ENCODE measurements at places on chromosomes 4 and X.

DNA sequence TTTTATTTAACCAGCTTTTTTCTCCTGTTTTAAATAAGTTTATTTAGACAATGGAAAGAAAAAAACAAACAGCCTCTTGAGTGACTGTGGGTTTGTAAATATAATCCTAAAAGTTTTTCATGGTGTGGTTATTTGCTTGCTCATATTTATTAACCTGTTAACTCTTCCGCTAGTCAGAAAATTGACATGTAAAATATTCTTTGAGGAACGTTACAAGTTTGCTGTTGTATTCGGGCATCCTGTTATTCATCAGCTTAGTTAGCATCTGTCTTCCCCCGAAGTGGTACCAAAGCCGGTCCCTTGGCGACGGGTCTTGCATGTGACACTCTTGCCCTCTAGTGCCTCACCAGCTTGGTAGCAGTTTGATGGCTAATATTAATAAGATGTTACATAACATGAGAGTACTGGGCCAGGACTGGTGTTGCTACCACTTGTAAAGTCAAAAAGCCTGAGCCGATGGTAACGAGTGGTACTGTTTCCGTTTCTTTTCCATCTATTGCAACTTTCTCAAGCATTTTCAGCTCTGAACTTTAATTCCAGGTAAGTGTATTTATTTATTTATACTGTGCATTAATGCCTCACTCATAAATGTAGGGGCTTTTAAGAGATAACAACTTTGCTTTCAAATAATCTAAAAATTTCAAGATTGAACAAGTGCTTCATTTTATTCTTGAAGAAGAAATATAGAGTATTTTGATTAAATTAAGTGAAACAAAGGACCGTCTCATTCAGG lies at the start of gene NDST3:
Gene NDST3 (plus strand): TSS at position 434 of the 733 bp plus-strand sequence. CDS start 19,425 bp downstream, outside the sequence.
- DNase-seq, result no peak

DNA sequence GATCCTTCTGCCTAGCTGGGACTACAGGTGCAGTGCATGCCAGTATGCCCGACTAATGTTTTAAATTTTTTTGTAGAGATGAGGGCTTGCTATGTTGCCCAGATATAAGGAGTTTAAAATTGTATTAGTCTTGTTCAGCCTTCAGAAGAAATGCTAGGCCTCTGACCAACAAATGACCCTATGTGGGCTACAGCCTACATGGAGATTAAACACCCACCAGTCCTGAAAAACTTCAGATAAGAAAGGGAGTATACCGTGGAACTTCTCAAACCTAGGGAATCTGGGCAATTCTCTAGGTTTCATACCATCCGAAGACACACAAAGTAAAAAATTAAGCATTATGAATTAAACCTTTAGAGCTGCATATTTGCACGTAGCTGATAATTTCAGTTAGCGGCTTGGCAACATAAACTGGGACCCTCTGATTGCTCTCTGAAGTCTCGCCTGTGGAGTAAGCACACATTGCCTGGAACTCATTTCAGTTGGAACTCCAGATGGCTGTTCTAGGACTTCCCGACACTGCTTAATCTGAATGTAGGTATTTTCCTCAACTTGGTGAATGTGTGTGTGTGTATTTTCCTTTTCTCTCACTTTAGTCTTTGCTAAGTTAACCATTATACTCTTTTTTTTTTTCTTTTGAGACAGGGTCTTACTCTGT lies 33.0 kb downstream of the MOB1B start:
- no peak for DNase-seq

GRCh38 chrX:134746410-134746785 lies 88.1 kb upstream of the PLAC1 start:
- DNase-seq, result no peak

- DNase-seq, result no peak
Measured at GRCh38 chr4:111330786-111331185, 707.9 kb upstream of the PITX2 start.

DNA sequence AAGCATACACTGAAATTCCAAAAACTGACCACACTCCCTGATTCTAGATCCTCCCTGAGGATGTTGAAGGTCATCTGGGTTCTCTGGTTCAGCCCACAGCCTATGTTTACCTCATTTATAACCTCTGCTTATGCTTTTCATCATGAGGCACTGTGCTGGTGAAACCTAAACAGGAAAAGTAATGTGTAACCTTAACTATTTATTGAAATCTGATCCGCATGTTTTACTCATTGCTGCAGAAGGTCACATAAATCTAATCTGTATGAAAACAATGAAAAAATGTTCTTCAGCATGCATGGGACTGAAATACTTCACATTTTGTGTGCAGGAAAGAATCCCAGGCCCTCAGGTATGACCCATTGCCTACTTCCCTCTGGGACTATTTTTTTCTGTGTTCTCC lies 30.3 kb downstream of the UCHL1 start:
- DNase-seq, result no peak
